ENCODE measurements at places on chromosomes 11 and 22.

- DNase-seq, result no peak
These were observed 60.6 kb upstream of the PPP6R3 start for GRCh38 chr11:68399916-68400315.

- no peak for DNase-seq
These were observed 5.5 kb downstream of the PHRF1 start for GRCh38 chr11:581752-582151.

- no peak for DNase-seq
These were observed 114.9 kb downstream of the FANCF start for GRCh38 chr11:22510741-22511140.

- DNase-seq, result no peak
These were observed 170.4 kb downstream of the MAML2 start for GRCh38 chr11:96172604-96173003.

DNA sequence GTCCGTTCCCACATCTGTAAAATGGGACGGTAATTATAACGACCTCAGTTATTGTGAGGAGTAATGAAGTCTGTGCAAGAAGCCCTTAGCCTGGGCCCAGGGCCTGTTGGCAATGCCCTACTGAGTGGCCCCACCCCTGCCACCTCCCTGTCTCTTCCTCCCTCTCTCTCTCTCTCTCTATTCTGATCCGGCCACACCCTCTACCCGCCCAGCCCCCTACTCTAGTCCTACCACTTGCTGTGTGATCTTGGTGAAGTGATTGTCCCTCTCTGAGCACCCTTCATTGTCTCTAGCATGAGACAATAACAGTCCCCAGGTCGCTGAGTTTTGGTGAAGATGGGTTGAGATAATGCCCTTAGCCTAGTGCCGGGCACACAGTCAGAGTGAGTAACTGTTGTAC lies 7.4 kb upstream of the SEC14L6 start:
- no peak for DNase-seq

- no peak for DNase-seq
These were observed 86.5 kb upstream of the PPARA start for GRCh38 chr22:46063846-46064227.

GRCh38 chr22:37983860-37984791 lies at the start of gene SOX10:
SOX10 (minus strand) TSS chr22:37984555; CDS start chr22:37983784, 771 bp downstream.
- no peak for DNase-seq

- DNase-seq, result peak; percentile 56
These were observed 702 bp downstream of the BIRC2 start for GRCh38 chr11:102347462-102348370.

GRCh38 chr11:102118937-102119336 lies 8.7 kb downstream of the YAP1 start:
- DNase-seq, result no peak

- peak; percentile 75 for DNase-seq
These were observed 36.2 kb downstream of the TBC1D22A start for GRCh38 chr22:46798366-46799350.

GRCh38 chr22:38467904-38468442 lies at the start of gene KDELR3:
KDELR3 (plus strand) TSS chr22:38468096; CDS start chr22:38468234, 138 bp downstream.
- DNase-seq, result peak; percentile 49

GRCh38 chr22:36977947-36978660 lies 41.1 kb downstream of the TST start:
- peak; percentile 93 for DNase-seq

GRCh38 chr11:132464939-132465338 lies 1067.4 kb downstream of the OPCML start:
- DNase-seq, result no peak

DNA sequence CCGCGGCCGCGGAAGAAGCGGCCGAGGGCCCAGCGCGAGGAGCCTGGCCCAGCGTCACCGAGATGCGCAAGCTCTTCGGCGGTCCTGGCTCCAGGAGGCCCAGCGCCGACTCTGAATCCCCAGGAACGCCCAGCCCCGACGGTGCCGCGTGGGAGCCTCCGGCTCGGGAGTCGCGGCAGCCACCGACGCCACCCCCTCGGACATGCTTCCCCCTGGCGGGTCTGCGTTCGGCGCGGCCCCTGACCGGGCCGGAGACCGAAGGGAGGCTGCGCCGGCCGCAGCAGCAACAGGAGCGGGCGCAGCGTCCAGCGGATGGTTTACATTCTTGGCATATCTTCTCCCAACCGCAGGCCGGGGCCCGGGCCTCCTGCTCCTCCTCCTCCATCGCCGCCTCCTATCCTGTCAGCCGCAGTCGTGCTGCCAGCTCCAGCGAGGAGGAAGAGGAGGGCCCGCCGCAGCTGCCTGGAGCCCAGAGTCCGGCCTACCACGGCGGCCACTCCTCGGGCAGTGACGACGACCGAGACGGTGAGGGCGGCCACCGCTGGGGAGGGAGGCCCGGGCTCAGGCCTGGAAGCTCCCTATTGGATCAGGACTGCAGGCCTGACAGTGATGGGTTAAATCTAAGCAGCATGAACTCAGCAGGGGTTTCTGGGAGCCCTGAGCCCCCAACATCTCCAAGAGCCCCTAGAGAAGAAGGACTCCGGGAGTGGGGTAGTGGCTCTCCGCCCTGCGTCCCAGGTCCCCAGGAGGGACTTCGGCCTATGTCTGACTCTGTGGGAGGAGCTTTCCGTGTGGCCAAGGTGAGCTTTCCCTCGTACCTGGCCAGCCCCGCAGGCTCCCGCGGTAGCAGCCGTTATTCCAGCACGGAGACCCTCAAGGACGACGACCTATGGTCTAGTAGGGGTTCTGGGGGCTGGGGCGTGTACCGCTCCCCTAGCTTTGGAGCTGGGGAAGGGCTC lies 1.2 kb downstream of the ARHGEF17 start:
- no peak for DNase-seq

DNA sequence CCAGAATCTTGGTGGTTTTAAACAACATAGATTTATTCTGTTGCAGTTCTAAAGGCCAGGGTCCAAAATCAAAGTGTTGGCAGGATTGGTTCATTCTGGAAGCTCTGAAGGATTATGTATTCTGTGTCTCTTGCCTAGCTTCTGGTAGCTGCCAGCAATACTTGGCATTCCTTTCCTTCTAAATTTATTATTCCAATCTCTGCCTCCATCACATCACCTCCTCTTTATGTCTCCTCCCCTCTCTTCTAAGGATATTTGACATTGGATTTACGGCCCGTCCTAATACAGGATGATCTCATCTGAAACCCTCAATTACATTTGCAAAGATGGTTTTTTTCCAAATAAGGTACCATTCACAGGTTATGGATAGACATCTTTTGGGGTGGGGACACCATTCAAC lies 186.5 kb downstream of the SBF2 start:
- no peak for DNase-seq

DNA sequence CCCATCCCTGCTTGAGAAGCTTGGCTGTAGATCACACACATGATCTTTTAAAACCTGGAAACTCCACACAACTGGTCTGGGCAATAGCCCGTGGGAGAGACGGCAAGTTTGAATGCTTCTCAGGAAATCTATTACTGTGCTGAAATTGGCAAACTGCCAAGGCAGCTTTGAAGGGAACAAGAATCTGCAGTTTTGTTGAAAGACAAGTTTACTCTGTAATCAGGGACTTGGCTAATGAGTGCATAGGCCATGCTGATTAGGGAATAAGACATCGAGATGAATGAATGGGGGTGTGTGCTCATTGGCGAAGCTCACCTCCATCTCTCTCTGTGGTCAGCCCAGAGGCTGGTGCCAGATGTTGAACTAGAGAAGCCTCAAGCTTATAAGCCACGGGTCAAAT lies 218.8 kb downstream of the HIPK3 start:
- peak; percentile 14 for DNase-seq

DNA sequence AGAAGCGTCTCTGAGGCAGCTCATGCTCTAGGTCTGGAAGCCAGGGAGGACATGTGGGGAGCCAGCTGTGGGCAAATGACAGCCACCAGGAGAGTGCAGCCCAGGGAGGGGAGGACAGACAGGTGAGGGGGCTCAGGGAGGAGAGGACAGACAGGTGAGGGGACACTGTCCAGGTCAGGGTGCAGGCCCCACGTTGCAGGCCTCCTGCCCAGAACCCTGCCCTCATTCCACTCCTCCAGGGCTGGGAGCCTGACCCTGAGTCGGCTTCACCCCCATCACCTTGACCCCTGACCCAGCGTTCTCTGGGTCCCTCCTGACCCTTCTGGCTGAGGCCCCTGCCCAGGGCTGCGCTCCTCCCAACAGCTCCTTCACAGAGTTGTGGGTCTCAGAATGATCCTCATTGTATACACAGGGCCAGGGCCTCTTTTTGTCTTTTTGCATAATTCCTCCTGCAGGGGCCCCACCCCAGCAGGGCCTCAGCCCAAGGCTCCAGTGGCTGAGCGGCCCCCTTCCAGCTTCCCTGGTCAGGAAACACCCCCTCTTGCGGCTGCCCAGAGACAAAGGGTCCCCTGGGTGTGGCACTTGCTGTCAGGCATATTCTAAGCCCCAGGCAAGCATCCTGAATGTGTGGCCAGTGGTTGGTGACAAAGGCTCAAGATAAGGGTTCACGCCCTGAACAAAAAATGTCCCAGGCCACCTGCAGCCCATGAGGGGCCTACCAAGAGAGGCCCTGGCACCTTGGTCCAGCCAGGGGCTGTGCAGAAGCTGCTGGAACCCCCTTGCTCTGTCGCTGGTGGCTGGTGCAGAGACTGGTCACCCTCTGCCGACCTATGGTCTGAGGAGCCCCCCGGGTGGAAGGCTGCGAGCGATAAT lies 853.0 kb downstream of the BRD1 start:
- no peak for DNase-seq

- DNase-seq, result no peak
These were observed 15.1 kb upstream of the CSRP3 start for GRCh38 chr11:19216709-19217374.

DNA sequence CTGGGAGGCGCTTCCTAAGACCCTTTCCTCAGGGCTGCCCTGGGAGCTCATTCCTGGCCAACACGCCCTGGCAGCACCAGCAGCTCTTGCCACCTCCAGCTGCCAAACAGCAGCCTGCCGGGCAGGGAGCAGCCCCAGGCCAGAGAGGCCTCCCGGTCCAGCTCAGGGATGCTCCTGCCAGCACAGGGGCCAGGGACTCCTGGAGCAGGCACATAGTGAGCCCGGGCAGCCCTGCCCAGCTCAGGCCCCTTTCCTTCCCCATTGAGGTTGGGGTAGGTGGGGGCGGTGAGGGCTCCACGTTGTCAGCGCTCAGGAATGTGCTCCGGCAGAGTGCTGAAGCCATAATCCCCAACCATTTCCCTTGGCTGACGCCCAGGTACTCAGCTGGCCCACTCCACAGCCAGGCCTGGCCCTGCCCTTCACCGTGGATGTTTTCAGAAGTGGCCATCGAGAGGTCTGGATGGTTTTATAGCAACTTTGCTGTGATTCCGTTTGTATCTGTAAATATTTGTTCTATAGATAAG lies 7.6 kb downstream of the SLC39A13 start:
- no peak for DNase-seq

GRCh38 chr11:74138572-74138971 lies 32.2 kb downstream of the C2CD3 start:
- no peak for DNase-seq

- DNase-seq, result no peak
These were observed 24.0 kb downstream of the MARK2 start for GRCh38 chr11:63862923-63863322.

DNA sequence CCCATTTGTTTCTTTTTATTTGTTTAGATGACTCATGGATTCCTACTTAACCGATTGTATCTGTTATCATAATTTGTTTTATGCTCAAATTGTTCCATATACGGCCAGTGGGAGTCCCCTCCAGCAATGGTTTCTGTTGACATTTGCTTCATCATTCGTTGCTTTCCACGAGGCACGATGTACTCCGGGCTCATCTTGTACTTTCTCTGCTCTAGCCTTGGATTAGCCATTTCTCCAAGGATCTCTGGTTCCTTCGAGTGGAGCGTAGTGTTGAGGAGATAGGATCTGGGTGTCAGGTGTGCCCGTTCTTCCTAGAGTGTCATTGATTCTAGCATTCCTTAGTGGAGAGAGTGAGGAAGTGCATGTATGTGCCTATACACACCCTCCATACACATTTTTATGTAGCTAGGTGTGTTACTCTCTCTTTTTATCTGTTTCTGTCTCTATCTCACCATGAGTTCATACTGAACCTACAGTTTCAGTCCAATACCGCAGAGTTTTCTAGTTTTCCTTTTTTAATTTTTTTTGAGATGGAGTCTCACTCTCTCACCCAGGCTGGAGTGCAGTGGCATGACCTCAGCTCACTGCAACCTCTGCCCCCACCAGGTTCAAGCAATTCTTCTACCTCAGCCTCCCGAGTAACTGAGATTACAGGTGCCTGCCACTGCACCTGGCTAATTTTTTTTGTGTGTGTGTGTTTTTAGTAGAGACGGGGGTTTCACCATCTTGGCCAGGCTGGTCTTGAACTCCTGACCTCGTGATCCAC lies 31.4 kb downstream of the TECTA start:
- no peak for DNase-seq

GRCh38 chr22:41286639-41287091 lies 678 bp upstream of the RANGAP1 start:
- peak; percentile 54 for DNase-seq

DNA sequence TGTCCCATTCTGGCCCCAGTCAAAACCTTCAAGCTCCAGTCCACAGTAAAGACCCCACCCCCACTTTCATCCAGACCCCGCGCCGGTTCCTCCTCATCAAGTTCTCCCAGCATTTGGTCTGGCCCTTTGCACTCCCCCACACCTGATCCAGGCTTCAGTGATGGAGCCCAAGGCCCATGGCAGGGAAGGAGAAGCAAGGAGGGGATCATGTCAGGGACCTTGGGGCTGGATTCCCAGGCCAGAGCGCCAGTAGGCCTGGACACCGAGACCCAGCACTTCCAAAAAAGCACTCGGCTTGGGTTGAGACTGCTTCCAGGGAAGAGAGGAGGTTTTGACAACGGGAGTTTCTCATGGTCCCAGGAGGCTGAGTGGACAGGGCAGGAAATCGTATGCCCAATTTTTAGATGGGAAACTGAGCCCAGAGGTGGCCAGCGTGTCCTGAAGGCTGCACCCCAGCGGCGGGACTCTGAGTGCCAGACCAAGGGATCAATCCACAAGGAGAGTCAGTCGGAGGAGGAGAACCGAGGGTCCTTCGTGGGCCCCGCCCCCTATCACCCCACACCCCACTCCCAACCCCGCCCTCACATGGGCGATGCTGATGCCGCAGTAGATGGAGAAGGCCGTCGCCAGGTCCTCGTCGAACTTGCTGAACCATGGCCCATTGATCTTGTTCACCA lies 90.5 kb downstream of the PDE2A start:
- no peak for DNase-seq

DNA sequence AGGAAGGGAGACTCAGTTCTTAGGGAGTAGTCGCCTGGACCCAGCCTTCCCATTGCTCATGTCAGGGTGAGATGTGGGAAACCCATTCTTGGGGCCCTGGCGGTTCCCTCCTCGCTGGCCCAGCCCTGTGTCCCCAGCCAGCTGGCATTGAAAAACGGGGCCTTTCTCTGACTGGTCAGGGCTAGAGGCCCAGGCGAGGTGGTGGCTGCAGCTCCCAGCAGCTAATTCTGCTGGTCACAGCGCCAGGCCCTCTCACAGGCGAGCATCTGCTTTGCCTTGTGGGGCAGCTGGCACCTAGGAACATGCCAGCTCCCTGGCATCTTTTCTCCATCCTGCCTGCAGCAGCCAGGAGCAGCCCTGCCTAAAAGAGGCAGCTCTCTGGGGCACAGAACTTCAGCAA lies 20.1 kb downstream of the TSPAN18 start:
- no peak for DNase-seq

DNA sequence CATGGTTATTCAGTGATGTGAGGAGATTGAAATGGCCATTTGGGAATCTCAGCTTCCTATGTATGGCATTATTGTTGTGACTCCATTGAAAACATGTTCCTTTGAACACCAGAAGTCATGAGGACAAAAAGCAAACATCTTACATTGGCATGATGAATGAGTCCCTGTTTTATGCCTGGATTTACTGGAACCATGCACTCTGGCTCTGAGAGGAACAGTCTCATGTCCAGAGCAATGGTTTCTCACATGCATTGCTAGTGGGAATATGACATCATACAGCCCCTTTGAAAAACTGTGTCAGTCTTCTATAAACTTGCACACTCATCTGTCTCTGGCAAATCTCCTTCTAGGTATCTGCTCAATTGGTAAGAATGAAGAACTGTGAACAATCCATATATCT lies 3.4 kb upstream of the KDM4F start:
- DNase-seq, result no peak

Measured in RPMI8226 (cell line).